ENCODE measurements at places on chromosomes 5 and 9. TPM values are rescaled to one million over a fixed set of nuclear protein-coding genes. Genes with fewer than 3 reads are reported as not detected.

GRCh38 chr5:58094031-58094430 lies 365.9 kb downstream of the PLK2 start:
- no peak overlapping the region for H3K4me3 ChIP-seq
- no peaks in the 10 kb centered on the region for H3K27me3 ChIP-seq
- no peak overlapping the region for H3K27ac ChIP-seq
- H3K4me1 ChIP-seq, result peaks cover 9% of the 10 kb centered on the region

GRCh38 chr5:57692582-57693487 lies 210.2 kb upstream of the ACTBL2 start:
- no peak for DNase-seq
- H3K4me3 ChIP-seq, result no peak overlapping the region
- no peak overlapping the region for H3K27ac ChIP-seq

DNA sequence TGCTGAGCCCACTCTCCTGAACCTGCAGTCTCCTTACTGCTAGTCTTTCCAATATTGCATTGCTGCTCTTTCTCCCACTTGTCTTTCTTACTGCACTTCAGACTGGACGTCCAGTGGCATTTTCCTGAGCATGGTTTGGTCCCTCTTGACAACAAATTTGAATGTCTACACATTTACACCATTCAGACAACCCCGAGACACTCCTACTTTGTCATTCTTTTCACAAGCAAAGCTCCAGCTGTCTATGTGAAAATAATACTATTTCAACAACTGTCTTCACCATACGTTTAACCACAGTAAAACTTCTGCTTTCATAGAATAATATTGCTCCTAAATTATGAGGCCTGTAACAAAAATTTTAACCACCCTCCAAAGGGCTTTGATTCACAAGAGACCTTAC lies 10.4 kb upstream of the APTX start:
- H3K4me3 ChIP-seq, result no peak overlapping the region
- no peak overlapping the region for H3K27ac ChIP-seq
- H3K4me1 ChIP-seq, result no peaks in the 10 kb centered on the region

The GNAQ gene
- total RNA-seq, result 18.7 TPM

The GLRA1 gene
- not detected for total RNA-seq

DNA sequence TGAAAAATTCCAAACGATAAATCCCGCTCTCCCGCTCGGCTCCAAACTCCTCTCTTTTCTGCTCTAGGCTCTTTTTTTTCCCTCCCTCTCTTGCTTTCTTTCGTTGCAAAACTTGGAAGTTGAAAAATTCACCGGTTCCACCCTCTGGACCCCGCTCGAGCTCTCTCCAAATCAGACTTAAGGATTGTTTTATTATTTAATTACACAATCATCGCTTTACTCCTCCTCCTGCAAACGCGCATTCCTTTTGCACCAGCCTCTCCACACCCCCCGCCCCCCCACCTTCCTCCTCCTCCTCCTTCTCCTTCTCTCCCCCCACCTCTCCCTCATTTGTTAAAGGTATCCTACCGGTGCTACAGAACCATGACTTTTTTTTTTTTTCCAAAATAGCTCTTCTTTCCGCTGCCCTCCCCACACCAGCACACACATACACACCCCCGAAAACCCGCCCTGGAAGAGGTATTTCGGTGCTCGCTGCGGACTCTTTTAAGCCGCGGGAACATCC lies 535 bp upstream of the NFIB start:
- peak overlapping the region; percentile 83 for H3K27ac ChIP-seq
- H3K36me3 ChIP-seq, result no peaks in the 10 kb centered on the region
- peak overlapping the region; percentile 52 for H3K4me3 ChIP-seq
- DNase-seq, result no peak

GRCh38 chr5:94998670-94999069 lies 286.2 kb downstream of the MCTP1 start:
- DNase-seq, result no peak
- H3K27ac ChIP-seq, result no peak overlapping the region
- no peaks in the 10 kb centered on the region for H3K27me3 ChIP-seq

DNA sequence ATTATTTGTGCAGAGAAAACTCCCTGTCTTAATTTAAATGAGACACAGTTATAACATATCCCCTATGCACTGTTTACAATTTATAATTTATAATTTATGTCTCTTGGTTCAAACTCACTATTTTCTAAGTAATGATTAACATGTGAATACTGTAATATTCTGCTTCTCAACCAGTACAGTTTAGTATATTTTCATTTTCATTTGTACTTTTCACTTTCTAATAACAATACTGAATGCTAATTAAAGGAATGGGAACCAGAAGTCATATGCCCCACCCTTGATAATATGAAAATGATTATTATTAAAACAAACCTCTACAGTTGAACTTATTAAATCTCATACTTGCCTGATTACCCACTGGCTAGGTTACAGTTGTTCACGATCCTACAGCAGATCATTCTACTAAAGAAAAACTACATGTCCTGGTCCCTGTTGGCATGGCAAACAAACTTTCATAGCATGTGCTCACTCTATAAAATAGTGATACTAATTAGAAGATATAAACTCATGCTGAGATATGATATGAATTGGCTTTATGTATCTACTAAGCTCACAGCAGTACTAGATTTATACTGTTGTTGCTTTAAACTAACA lies 66.4 kb downstream of the POU5F2 start:
- DNase-seq, result no peak
- H3K4me1 ChIP-seq, result no peaks in the 10 kb centered on the region
- no peak overlapping the region for H3K27ac ChIP-seq
- H3K4me3 ChIP-seq, result no peak overlapping the region
- no peaks in the 10 kb centered on the region for H3K36me3 ChIP-seq
- no peaks in the 10 kb centered on the region for H3K27me3 ChIP-seq

The AK1 gene
- 6.6 TPM for total RNA-seq

GRCh38 chr9:114756920-114757319 lies 48.9 kb downstream of the TNFSF15 start:
- no peaks in the 10 kb centered on the region for H3K27me3 ChIP-seq
- no peaks in the 10 kb centered on the region for H3K36me3 ChIP-seq
- DNase-seq, result no peak
- no peaks in the 10 kb centered on the region for H3K4me1 ChIP-seq
- H3K27ac ChIP-seq, result no peak overlapping the region

The SLC34A3 gene
- not detected for total RNA-seq

The MCTP1 gene
- total RNA-seq, result 20.2 TPM

The CDH18 gene
- 0.24 TPM for total RNA-seq

GRCh38 chr5:168831383-168831782 lies 252.2 kb upstream of the PANK3 start:
- H3K36me3 ChIP-seq, result no peaks in the 10 kb centered on the region
- no peak for DNase-seq
- no peak overlapping the region for H3K4me3 ChIP-seq
- no peak overlapping the region for H3K27ac ChIP-seq

The CDH6 gene
- total RNA-seq, result 0.66 TPM

GRCh38 chr9:37061768-37062167 lies 27.7 kb upstream of the PAX5 start:
- no peak for DNase-seq
- H3K4me3 ChIP-seq, result no peak overlapping the region
- no peak overlapping the region for H3K27ac ChIP-seq
- no peaks in the 10 kb centered on the region for H3K36me3 ChIP-seq
- no peaks in the 10 kb centered on the region for H3K27me3 ChIP-seq
- H3K4me1 ChIP-seq, result no peaks in the 10 kb centered on the region

DNA sequence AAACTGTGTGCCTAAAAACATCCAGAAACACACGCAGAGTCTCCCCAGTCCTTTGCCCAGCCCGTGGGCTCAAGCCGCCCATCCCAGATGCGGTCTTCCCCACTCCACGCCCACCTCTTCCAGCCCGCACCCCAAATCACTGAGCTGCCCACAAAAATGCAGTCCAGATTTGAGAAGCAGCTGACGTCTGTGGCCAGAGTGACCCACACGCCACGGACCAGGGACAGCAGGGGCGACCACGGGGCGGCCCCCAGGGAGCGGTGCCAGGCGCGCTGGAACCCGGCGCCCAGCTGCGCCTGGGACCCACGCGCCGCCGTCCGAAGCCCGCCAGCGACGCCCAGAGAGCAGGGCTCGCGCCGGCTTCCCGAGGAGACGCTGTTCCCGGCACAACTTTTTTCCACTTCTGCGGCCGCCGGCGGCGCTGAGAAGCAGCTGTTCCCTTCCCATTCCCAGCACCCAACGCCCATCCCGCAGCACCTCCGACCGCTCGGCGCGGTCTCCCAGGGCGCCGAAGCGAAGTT lies 674 bp downstream of the LHFPL2 start:
- peak overlapping the region; percentile 83 for H3K27ac ChIP-seq
- peak overlapping the region; percentile 60 for H3K4me3 ChIP-seq
- DNase-seq, result no peak
- H3K4me1 ChIP-seq, result peaks cover 35% of the 10 kb centered on the region
- H3K36me3 ChIP-seq, result no peaks in the 10 kb centered on the region

- no peaks in the 10 kb centered on the region for H3K27me3 ChIP-seq
- H3K36me3 ChIP-seq, result no peaks in the 10 kb centered on the region
- no peak for DNase-seq
- H3K4me1 ChIP-seq, result no peaks in the 10 kb centered on the region
- H3K4me3 ChIP-seq, result no peak overlapping the region
- H3K27ac ChIP-seq, result no peak overlapping the region
Measured at GRCh38 chr9:82117026-82117811, 128.6 kb downstream of the SPATA31D1 start.

The IL9 gene
- total RNA-seq, result 0.52 TPM

The TSLP gene
- total RNA-seq, result 0.09 TPM

DNA sequence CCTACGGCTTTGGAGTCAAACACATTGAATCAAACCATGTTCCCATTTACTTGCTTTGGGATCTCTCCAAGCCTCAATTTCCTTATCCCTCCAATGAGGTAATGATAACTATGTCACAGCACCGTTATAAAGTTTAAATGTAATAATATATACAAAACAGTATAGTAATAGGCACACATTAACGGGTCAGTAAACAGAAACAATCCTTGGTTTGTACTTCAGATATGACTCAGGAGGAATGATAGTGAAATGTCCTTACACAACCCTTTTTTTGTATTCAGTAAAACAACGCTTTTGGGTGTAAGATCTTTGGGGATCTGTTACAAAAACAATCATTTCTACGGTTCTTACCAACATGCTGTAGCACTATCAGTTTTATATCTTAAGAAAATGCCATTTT lies 178.5 kb upstream of the GNA14 start:
- no peaks in the 10 kb centered on the region for H3K4me1 ChIP-seq
- no peak overlapping the region for H3K27ac ChIP-seq

DNA sequence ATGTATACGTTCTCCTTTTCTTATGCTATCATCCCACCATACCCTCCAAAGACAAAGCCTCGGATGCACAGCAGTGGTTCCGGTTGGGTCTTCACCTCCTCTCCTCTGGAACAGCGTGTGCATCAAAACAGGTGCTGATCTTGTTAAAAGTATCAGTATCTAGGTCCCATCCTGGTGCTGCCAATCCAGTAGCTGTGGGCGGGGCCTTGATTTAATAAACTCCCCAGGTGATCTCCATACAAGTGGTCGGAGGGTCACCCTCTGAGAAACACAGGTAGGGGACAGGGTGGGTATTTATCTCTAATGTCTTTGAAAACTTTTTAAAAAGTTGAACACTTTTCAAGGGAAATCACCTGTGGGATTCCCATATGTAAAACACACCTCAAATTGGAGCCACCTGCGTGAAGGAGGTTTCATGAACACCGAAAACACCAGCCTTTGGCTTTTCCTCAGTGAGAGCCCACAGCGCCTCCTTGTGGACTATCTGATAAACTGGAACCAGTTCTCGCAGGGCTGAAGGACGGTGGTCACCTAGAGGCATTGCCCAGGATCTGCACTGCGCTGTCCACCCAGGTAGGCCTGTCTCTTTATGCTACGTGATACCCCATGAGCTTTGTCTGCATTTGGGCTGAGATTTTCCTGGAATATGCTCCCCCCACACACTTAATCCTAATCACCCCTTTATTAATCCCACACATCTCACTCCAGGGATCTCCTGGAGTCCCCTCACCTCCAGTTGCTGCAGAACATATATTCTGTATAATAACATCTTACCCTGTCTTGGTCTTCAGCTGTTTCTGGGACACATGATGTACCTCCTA lies 80.5 kb upstream of the EPB41L4B start:
- H3K4me3 ChIP-seq, result no peak overlapping the region
- no peak for DNase-seq
- H3K27me3 ChIP-seq, result no peaks in the 10 kb centered on the region
- no peaks in the 10 kb centered on the region for H3K4me1 ChIP-seq
- H3K27ac ChIP-seq, result no peak overlapping the region
- no peaks in the 10 kb centered on the region for H3K36me3 ChIP-seq

- no peak for DNase-seq
- no peaks in the 10 kb centered on the region for H3K36me3 ChIP-seq
- H3K4me1 ChIP-seq, result no peaks in the 10 kb centered on the region
- H3K4me3 ChIP-seq, result no peak overlapping the region
Measured at GRCh38 chr5:36447776-36448175, 146.1 kb upstream of the RANBP3L start.

GRCh38 chr5:136198453-136198852 lies 5.5 kb upstream of the SMIM32 start:
- no peaks in the 10 kb centered on the region for H3K4me1 ChIP-seq
- H3K4me3 ChIP-seq, result no peak overlapping the region
- DNase-seq, result no peak
- peaks cover 9% of the 10 kb centered on the region for H3K27me3 ChIP-seq
- no peaks in the 10 kb centered on the region for H3K36me3 ChIP-seq

DNA sequence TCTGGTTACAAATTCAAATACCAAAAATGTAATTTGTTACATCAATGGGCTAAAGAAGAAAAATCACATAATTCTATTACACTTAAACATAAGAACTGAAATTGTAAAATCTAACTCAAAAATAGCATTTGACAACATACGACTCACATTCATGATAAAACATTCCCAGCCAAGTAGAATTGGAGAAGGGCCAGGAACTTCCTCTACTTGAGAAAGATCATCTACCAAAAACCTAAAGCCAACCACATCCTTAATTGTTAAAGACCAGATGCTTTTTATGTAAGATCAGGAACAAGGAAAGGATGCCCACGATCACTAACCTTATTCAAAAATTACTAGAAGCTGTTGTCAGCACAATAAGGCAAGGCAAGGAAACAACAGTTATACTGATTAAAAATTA lies 1819.8 kb upstream of the C9orf72 start:
- H3K27ac ChIP-seq, result no peak overlapping the region
- no peak overlapping the region for H3K4me3 ChIP-seq
- H3K27me3 ChIP-seq, result no peaks in the 10 kb centered on the region
- H3K4me1 ChIP-seq, result no peaks in the 10 kb centered on the region
- no peak for DNase-seq
- H3K36me3 ChIP-seq, result no peaks in the 10 kb centered on the region
